ENCODE measurements at places on chromosomes 3 and 15. TPM values are rescaled to one million over a fixed set of nuclear protein-coding genes. Genes with fewer than 3 reads are reported as not detected.

GRCh38 chr15:43792761-43793476 is 799 bp downstream of the SERF2 start:
- H3K4me1 ChIP-seq = peaks cover 36% of the 10 kb centered on the region
- H3K27me3 ChIP-seq = no peaks in the 10 kb centered on the region
- peaks cover 30% of the 10 kb centered on the region for H3K36me3 ChIP-seq
- H3K4me3 ChIP-seq = peak overlapping the region; percentile 98
- DNase-seq = peak; percentile 53
- H3K27ac ChIP-seq = peak overlapping the region; percentile 98

DNA sequence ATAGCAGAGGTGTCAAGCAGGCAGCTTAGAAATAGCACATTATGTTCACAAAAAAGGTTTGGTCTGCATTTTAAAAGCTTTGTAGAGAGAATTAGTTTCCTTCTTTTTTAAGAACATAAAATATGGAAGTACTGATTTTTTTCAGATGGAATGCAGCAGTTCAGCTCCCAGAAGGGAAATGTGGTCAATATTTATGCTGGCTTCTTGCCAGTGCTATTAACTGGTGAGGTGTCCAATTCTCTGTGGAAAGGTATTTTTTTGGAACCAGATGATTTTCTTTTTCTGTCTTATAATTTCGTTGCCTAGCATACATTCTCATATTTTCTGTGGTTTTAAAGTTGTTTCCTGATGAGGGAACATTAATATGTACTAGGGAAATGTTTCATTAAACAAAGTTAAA is 211.4 kb upstream of the ZNF385D start:
- no peak overlapping the region for H3K27ac ChIP-seq
- H3K4me3 ChIP-seq = no peak overlapping the region
- no peaks in the 10 kb centered on the region for H3K36me3 ChIP-seq
- H3K4me1 ChIP-seq = no peaks in the 10 kb centered on the region
- H3K27me3 ChIP-seq = no peaks in the 10 kb centered on the region

DNA sequence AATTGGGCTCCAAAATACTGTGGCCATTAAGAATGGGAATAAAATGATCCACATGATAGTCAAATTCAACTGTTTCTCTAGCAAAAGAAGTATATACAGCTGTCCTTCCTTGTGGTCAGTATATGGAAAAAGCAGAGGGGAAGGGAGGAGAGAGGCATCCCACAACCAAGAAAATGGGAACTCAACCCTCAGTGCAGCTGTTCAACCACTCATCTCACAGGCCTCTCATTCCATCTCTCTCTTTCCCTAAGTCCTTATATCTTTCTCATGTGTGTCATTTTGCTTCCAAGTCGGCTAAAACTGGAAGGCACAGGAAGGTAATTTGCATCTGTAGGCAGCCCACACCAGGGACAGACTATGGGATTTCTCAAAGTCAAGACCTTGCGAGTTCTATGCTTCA is 27.5 kb downstream of the AVEN start:
- no peaks in the 10 kb centered on the region for H3K4me1 ChIP-seq
- no peak overlapping the region for H3K4me3 ChIP-seq
- H3K27ac ChIP-seq = no peak overlapping the region
- no peaks in the 10 kb centered on the region for H3K27me3 ChIP-seq
- H3K36me3 ChIP-seq = no peaks in the 10 kb centered on the region

DNA sequence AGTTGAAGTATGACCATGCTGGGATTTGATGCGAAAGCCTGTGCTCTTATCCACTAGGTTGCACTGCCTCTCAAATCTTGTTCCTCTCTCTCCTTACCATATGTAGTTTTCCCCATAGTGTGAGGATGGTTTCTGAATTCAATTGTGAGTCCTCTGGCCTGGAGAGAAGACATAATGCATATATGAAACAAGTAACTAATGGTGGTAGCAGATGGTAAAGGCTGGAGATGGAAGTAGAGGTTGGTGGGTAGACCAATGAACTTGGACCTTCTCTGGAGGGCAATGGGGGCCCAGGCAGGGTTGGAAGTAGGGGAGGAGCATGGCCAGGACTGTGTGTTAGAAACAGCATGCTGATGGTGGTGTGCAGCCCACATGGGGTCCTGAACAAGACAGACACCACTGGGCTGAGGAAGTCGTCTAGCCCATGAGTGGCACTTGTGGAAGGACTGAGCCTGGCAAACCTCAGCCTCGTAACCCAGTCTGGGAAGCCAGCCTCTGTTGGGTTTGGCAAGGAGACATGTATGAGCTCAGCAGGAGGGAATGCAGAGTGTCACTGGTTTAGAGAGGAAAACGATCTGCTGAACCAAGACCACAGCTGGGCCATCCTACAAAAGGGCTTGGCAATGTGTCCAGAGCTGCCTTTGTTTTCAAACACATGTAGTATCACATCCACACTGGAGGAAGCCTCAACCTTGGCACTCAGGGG is 18.5 kb upstream of the LMCD1 start:
- no peak overlapping the region for H3K4me3 ChIP-seq
- H3K27ac ChIP-seq = no peak overlapping the region
- no peaks in the 10 kb centered on the region for H3K4me1 ChIP-seq
- DNase-seq = no peak
- H3K36me3 ChIP-seq = no peaks in the 10 kb centered on the region
- H3K27me3 ChIP-seq = no peaks in the 10 kb centered on the region

- no peak for DNase-seq
- peak overlapping the region; percentile 31 for H3K27ac ChIP-seq
- H3K27me3 ChIP-seq = no peaks in the 10 kb centered on the region
- H3K36me3 ChIP-seq = peaks cover 36% of the 10 kb centered on the region
Measured at GRCh38 chr15:85746641-85747040, 48.1 kb downstream of the KLHL25 start.

GRCh38 chr3:160577556-160578195 is 12.3 kb upstream of the KPNA4 start:
- DNase-seq = no peak
- no peaks in the 10 kb centered on the region for H3K36me3 ChIP-seq
- H3K4me3 ChIP-seq = no peak overlapping the region
- peaks cover 34% of the 10 kb centered on the region for H3K27me3 ChIP-seq

DNA sequence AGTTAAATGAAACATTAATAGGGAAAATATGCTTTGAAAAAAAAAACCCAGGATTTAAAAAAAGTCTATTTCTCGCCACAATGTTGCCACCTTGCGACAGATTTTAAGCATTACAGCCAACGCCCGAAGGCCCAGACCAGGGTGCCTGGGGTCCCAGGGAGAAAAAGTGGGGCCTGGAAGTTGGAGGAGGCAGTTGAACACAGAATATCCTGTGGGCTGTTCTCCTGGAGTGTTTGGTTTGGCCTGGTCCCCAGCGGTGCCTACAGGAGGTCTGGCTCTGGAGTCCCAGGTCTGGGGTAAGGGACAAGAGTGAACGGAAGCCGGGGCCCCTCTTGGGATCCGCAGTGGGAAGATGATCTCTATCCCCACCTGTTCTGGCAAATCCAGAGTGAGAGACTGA is 3.4 kb downstream of the RNU6-1 start:
- H3K36me3 ChIP-seq = peaks cover 2% of the 10 kb centered on the region
- peaks cover 44% of the 10 kb centered on the region for H3K4me1 ChIP-seq
- peak overlapping the region; percentile 55 for H3K4me3 ChIP-seq
- DNase-seq = peak; percentile 70

GRCh38 chr15:49134683-49135341 is 20.6 kb downstream of the COPS2 start:
- peaks cover 27% of the 10 kb centered on the region for H3K4me1 ChIP-seq
- peaks cover 57% of the 10 kb centered on the region for H3K36me3 ChIP-seq
- peak overlapping the region; percentile 75 for H3K27ac ChIP-seq
- no peak for DNase-seq

- no peaks in the 10 kb centered on the region for H3K4me1 ChIP-seq
- H3K27me3 ChIP-seq = no peaks in the 10 kb centered on the region
- H3K27ac ChIP-seq = no peak overlapping the region
- DNase-seq = no peak
- no peaks in the 10 kb centered on the region for H3K36me3 ChIP-seq
Measured at GRCh38 chr3:103953796-103954195, 1412.9 kb upstream of the ALCAM start.

DNA sequence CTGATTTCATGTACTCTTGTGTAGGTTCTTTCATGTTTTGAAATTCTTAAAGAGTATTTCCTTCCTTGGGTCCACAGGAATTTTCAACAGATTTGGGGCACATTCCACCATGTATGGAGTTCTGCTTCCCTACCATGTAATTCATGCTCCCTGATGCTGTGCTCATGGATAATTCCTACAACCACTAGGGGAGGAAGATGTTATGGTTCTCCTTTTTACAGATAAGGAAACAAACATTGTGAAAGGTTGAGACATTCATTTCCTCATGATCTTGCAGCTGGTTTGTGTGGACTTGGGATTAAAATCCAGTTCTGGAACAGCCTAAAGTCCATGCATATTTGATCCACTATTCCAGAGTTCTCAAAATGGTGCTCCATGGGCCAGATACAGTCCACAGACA is 174.9 kb upstream of the FRMD4B start:
- DNase-seq = no peak
- no peak overlapping the region for H3K4me3 ChIP-seq
- H3K27ac ChIP-seq = no peak overlapping the region
- no peaks in the 10 kb centered on the region for H3K27me3 ChIP-seq

GRCh38 chr15:77709135-77709886 is 76.6 kb upstream of the LINGO1 start:
- H3K4me3 ChIP-seq = no peak overlapping the region
- DNase-seq = no peak
- no peaks in the 10 kb centered on the region for H3K36me3 ChIP-seq
- H3K4me1 ChIP-seq = no peaks in the 10 kb centered on the region

DNA sequence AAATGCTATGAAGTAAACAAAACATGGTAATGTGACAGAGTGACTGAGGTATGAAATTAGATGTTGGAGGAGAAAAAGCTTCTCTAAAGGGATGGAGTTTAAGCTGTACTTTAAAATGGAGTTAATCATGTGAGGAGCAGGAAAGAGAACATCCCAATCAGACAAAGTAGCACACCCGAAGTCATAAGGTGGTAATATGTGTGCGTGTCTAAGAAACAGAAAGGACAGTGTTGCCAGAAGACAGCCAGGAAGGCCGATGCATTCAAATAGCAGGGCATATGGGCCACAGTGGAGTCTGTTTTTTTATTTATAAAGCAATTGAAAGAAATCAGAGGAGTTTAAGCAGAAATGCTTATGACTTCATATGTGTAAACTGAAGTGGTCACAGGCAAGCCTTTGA is 376.3 kb downstream of the NLGN1 start:
- no peak for DNase-seq
- no peaks in the 10 kb centered on the region for H3K4me1 ChIP-seq
- H3K4me3 ChIP-seq = no peak overlapping the region
- no peak overlapping the region for H3K27ac ChIP-seq
- no peaks in the 10 kb centered on the region for H3K36me3 ChIP-seq

DNA sequence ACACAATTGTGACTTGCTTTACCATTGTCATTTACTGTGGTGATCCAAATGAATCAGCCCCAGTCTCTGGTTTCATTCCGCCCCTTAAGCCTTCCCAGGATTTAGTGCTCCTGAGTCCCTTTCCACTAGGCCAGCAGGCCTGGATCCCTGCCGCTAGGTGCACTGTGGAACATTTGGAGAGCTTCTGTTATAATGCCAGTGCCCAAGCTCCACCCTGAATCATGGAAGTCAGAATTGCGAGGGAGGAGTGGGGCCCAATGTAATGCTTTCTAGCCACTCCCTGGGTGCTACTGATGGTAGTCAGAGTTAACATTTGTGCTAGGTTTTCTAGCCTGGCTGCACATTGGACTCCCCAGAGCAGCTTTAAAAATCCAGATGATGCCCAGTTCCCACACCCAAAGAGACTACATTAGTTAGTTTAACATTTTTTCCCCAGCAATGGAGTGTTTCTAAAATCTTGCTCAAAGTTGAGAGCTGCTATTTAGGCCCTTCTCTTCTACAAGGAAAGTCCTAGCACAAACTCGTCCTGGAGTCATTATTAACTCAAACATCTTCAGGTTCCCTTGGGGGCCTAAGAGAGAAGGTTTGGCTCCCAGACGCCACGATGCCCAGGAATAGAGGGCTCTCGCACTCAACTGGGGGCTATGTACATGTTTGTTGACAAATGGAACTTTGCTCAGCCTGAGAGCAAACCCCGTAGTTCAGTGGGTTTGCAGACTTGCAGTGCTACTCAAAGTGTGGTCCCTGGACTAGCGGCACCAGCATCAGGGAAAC is 366.7 kb upstream of the PROK2 start:
- H3K27me3 ChIP-seq = no peaks in the 10 kb centered on the region
- H3K4me3 ChIP-seq = no peak overlapping the region
- peaks cover 3% of the 10 kb centered on the region for H3K36me3 ChIP-seq
- no peak for DNase-seq

GRCh38 chr15:23642413-23643044 is 5.1 kb downstream of the MAGEL2 start:
- DNase-seq = peak; percentile 51
- no peak overlapping the region for H3K4me3 ChIP-seq

DNA sequence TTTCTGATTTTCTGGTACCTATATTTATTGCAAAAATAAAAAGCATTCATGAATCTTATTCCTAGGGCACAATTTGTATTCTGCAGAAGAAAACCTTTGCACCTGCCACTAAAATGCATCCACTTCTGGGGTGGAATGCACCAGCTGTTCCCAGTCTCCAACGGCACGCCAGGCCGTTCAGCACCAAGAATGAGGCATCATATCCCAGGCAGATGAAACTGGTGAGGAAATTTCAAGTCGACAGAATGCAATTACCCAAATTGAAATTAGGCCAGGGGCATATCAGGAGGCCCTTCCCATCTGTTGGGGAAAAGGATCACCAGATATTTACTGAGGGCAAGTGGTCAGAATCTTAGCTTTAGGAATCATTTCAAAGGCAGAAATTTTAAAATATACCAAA is 13.6 kb upstream of the RBMS3 start:
- no peaks in the 10 kb centered on the region for H3K36me3 ChIP-seq
- no peak for DNase-seq
- no peak overlapping the region for H3K4me3 ChIP-seq
- no peaks in the 10 kb centered on the region for H3K4me1 ChIP-seq
- H3K27me3 ChIP-seq = no peaks in the 10 kb centered on the region

Gene TSPAN3
- total RNA-seq = 20.9 TPM

Gene FANCI
- 236 TPM for total RNA-seq

Gene DNASE1L3
- total RNA-seq = not detected

Gene PPM1L
- 5.0 TPM for total RNA-seq

Gene GOLGA6L9
- 1.1 TPM for total RNA-seq

Gene CP
- total RNA-seq = not detected

Gene C15orf62
- total RNA-seq = 0.45 TPM

Gene SFMBT1
- total RNA-seq = 29.7 TPM

Gene PCOLCE2
- total RNA-seq = not detected

Gene PCCB
- total RNA-seq = 34.5 TPM

Gene SLCO3A1
- 20.8 TPM for total RNA-seq

Gene LRRC15
- total RNA-seq = not detected
